NCI-H510A (cell line): ENCODE measurements at places on chromosomes 6 and 20.

- peak; percentile 15 for DNase-seq
Measured at GRCh38 chr6:83193747-83194566, 800 bp downstream of the RWDD2A start.

DNA sequence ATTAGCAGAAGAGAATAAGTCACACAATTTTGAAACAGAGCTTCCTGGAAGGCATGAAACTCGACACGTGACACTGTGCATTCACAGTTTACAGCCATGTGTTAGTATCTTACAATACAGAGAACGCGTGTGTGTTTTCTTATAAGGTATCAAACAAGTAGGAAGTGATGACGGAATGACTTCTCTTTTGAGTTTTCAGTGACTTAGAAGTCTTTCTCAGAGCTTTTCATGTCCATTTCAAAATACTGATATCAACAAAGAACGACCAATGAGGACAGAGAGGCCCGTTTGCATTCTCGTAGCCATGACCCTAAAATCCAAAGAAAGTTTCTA is 36.6 kb upstream of the DUSP22 start:
- no peak for DNase-seq

DNA sequence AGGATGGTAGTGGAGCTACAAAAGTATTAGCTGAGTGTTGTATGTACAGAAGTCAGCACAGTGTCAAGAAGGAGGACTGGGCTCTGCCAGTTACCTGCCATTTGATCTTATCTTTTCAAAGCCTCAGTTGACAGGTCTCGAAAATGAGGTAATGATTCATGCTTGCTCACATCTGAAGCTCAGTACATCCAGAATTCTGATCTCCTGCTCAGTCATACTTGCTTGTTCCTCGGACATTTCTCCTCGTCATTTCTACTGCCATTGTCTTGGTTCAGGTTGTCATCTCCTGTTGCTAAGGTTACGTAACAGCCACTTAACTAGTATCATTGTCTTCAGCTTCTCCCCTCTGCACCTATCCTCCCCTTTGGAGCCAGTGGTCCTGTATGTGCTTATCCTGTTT is 89.5 kb downstream of the SLX4IP start:
- peak; percentile 38 for DNase-seq

DNA sequence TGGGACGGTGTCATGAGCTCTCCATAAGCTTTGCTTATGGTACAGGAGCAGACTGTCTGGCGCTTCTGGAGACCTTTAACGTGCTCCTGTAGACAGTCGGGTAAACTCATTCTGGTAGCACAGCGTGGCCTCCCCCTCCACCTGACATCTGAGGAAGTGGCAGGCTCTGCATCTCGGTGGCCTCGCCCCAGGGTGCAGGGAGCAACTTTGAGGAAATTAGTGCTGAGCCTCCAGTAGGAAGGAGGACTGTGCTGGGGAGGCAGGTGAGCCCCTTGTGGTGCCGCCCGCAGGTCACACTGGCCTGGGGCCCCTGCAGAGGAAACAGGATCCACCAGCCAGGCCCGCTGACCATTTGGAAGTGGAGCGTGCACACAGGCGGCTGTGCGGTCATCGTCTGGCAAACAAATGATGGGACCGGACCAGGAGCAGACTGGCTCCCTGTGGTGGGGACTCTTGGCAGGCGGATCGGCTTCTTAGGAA is 57.9 kb downstream of the SYNJ2 start:
- no peak for DNase-seq

DNA sequence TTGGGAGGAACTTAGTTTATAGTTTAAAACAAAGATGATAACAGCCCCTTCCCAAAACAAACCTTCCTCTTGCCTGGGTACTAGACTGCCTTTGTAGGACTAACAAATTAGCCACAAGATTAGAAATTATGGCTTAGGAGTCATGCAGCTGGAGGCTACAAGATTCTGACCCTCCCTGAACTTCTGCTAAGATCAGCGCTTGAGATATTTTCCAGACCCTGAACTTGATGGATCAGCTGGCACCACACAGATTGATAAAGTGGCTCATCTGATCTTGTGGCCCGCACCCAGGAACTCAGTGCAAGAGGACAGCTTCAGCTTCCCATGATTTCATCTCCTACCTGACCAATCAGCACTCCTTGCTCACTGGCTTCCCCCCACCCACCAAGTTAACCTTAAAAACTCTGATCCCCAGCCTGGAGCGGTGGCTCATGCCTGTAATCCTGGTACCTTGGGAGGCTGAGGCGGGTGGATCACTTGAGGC is 5.9 kb upstream of the SERINC3 start:
- no peak for DNase-seq

GRCh38 chr6:97129106-97129505 is 153.9 kb downstream of the MMS22L start:
- no peak for DNase-seq

GRCh38 chr6:8181160-8181881 is 79.0 kb upstream of the EEF1E1 start:
- no peak for DNase-seq

- DNase-seq: no peak
Measured at GRCh38 chr20:24949756-24950127, 673 bp downstream of the CST7 start.

DNA sequence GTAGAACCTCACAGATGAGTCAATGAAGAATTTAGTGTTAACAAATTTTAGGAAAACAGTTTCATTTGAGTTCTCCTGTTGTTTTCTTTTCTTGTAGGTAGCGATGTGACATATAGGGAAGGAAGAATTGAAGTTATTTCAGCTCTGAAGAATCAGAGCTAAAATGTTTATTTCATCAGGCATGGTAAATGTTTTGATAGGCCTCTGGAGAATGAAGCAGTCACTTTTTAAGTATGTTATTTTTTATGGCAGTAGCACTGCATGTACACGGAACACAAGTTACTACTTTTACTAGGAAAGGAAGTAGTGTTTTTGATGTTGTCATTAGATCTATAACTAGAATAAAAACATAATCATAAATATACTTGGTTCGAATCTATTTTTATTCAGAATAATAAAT is 1357.3 kb upstream of the CITED2 start:
- DNase-seq: no peak
